CD4-positive, alpha-beta T cell treated with Interleukin-4 for 4 hours (primary cell): ENCODE measurements at places on chromosomes 5 and 9.

DNA sequence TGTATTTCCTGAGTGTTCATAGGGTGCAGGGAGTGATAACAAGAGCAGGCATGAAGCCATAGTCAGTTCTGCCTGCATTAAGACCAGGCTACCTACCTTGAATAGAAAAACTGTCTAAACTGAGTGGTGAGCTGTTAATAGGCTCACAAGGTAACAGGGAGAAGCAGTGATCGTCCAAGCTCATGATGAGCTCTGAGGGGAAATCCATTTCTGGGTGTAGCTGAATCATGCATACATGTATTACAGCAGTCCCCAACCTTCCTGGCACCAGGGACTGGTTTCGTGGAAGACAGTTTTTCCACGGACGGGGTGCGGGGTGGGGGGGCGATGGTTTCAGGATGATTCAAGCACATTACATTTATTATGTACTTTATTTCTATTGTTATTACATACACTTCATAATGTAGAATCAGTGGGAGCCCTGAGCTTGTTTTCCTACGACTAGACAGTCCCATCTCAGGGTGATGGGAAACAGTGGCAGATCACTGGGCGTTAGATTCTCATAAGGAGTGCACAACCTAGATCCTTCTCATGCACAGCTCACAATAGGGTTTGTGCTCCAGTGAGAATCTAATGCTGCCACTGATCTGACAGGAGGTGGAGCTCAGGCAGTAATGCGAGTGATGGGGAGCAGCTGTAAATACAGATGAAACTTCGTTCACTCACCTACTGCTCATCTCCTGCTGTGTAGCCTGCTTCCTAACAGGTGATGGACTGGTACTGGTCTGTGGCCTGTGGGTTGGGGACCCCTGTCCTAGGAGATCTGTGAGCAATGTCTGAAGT is 100.0 kb upstream of the IL6ST start:
- DNase-seq: peak; percentile 29

- DNase-seq: no peak
These were observed 5.7 kb downstream of the CMBL start for GRCh38 chr5:10301842-10302610.

DNA sequence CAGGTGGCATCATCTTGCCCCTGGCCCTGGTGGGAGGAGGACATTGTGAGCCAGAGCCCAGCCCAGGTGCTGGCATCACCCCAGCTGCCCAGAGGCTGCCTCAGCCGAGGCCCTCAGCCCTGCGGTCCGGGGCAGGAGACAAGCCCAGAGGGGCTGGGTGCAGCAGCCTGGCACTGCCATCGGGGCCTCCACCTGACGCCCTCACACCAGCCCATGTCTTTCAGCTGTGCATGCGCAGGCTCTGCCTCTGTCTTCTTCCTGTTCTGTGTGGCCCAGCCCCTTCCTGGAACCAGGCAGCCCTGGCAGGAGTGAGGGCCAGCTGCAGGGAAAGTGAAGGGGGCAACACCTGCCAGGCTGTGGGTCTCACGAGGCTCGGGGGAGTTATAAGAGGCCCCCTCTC is 4.8 kb upstream of the CEL start:
- DNase-seq: no peak

DNA sequence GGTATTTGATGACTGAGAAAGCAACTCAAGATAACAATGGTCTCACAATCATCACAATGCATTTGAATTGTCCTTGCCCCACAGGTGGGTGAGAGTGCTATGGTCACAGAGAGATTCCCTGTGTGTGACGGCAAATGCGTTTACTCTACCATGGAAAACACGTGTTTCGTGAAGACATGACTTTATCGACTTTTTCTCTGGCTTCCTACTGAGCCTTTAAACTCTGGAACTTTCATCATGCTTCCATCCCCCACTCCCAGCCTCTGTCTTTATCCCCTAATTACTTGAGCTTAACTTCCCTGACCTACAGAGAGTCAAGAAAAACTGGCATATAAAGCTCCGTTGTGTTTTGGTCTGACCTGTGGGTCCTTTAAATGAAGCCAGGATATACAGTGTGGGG is 414.1 kb upstream of the CLINT1 start:
- no peak for DNase-seq

DNA sequence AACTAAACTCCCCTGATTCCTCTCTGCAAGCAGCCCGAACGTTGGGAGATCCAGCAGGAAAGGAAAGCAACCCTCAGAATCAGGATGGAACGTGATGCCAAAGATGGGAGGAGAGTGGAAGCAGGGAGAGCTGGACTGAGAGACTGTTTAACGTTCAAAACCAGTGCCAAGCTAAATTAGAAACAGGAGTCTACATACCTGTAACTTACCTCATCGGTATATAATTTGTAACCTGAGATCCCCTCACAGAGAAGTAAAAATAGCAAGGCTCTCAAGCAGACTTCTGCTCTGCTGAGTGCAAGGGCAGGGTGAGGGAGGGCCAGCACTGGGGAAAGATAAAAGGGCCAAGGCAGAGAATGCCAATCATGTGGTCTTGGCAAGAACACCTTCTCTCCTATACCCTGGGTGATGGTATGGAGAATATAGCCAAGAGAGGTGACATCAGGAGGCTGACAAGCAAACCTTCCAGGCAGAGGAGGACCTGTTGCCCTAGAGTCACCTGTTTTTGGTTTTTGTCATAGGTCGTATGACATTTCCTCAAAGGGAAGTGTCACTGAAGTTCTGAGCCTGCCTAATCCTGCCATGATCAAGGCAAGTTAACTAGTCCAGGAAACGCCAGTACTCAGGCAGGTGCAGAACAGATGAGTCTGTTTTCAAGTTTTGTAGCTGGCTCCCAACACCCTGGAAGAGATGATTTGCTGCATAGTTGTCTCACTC is 472.0 kb downstream of the NFIB start:
- DNase-seq: no peak

GRCh38 chr5:96149546-96149945 is 187.9 kb upstream of the ELL2 start:
- DNase-seq: no peak
